Colonic mucosa (tissue), 4 donors: ENCODE measurements at places on chromosomes 5 and 9.
A peak's percentile ranks its signal among the peaks of the same experiment; 100 is the strongest.

DNA sequence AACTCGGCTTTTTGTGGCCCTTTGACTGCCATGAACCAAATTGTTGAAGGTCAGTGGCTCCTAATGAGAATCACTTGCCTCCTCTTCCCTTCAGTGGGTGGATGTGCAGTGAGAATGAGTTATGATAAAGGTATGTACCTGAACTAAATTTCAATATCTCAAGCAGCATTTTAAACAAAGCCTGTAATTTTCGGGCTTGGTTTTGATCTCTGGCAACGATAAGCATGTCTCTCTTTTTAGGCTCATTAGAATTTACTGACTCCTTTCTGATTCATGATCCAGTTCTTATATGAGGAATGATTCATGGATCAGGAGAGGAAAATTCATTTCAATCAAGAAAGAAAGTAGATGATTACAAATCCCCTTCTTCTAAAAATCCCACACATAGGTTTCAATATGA lies 305.5 kb downstream of the ARRDC3 start:
- DNase-seq = no peak
- H3K27me3 ChIP-seq = no peaks in the 10 kb centered on the region
- H3K4me1 ChIP-seq = no peaks in the 10 kb centered on the region
- no peaks in the 10 kb centered on the region for H3K36me3 ChIP-seq
- no peak overlapping the region for H3K4me3 ChIP-seq

DNA sequence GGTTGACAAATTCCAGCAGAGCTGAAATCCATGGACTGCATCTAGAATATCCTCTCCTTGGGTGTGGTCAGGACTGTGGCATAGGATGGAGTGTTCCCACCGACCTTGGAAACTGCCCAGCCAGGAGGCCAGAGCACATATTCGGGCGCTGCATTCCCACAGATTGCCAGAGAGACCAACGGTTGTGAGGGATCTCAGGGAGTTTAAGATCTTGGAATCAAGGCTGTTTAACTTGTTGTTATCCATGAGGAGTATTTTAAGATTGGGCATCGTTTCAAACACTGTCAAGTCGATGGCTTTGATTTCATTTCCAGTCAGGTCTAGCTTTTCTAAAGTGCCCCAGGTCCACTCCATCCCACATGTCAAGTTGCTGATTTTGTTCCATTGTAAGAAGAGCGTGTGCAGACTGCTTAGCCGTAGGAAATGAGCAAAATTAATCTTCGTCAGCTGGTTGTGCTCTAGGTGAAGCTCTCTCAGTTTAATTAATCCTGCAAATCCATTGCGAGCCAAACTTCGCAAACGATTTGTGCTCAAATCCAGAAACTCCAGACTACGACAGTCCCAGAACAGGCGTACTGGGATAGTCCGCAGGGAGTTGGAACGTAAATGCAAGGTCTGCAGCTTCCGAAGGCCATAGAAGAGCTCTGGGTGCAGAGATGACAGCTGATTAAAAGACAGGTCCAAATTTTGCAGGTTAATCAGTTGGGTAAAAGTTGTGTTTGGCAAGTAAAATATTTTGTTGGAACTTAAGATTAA lies 1.5 kb downstream of the LRRTM2 start:
- H3K27ac ChIP-seq = no peak overlapping the region
- H3K27me3 ChIP-seq = no peaks in the 10 kb centered on the region
- DNase-seq = no peak
- no peak overlapping the region for H3K4me3 ChIP-seq
- H3K36me3 ChIP-seq = no peaks in the 10 kb centered on the region

GRCh38 chr5:147530530-147531389 lies 20.9 kb upstream of the DPYSL3 start:
- H3K27me3 ChIP-seq = no peaks in the 10 kb centered on the region
- H3K27ac ChIP-seq = no peak overlapping the region
- no peaks in the 10 kb centered on the region for H3K36me3 ChIP-seq
- DNase-seq = no peak
- no peak overlapping the region for H3K4me3 ChIP-seq

- H3K27me3 ChIP-seq = peaks cover 9% of the 10 kb centered on the region
- H3K27ac ChIP-seq = peak overlapping the region; percentile 71
- no peaks in the 10 kb centered on the region for H3K36me3 ChIP-seq
- H3K4me3 ChIP-seq = peak overlapping the region; percentile 44
- peak; percentile 34 for DNase-seq
These were observed 1.1 kb upstream of the TLE4 start for GRCh38 chr9:79570448-79571308.

DNA sequence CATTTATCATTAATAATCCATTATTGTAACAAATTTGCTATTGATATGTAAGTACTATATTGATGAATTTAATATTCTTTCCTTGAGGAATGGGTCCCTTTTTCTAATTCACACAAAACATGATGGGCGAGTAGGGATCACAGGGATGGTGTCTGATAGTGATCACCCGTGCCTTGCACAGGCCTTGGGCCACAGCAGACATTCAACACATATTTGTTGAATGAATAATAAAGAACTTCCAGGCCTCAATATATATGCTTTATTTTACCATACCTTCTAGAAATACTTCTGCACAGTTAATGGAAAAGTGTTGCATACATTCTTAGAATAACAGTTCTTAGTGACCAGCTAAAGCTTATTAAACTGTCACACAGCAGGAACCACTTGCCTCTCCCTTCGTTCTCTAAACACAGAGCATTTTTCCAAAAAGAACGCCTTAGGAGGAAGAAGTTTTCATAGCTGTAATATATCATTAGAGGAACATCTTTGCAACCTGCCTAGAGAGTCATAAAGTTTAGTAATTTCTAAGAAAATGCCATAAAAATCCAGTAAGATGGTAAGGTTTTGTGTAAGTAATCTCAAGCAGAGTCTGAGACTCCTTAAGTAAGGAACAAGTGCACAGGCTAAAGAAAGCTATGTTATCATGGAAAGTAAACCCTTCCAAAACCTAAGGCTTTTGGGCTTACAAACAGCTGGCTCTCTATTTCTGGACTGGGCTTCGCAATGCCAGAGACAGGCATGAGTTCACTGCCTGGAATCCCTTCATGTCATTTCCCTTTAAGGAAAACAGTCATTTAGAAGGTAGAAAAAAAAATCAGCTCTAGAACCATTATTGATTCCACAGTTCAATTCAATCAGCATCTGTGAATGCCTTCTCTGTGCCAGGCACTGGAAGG lies 17.7 kb downstream of the TTLL11 start:
- H3K36me3 ChIP-seq = no peaks in the 10 kb centered on the region
- no peaks in the 10 kb centered on the region for H3K27me3 ChIP-seq
- DNase-seq = no peak
- H3K4me3 ChIP-seq = no peak overlapping the region

DNA sequence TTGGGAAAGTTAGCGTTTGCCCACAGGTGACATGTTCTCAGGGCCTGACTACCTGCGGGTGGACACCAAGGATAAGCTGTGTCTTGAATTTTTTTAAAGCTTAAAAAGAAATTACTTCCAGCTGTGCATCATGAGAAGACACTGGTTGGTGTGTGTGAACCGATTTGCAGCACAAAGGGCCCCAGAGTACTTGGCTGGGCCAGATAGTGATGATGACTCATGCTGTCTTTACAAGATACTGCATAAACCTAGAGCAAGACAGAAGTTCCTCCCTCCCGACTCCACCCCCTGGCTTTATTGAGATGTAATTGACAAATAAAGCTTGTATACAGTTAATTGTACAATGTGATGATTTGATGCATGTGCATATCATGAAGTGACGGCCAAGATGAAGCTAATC lies 212.8 kb downstream of the NXNL2 start:
- peak; percentile 33 for DNase-seq
- H3K27me3 ChIP-seq = no peaks in the 10 kb centered on the region
- H3K4me1 ChIP-seq = no peaks in the 10 kb centered on the region
- H3K36me3 ChIP-seq = no peaks in the 10 kb centered on the region
- H3K27ac ChIP-seq = peak overlapping the region; percentile 49

DNA sequence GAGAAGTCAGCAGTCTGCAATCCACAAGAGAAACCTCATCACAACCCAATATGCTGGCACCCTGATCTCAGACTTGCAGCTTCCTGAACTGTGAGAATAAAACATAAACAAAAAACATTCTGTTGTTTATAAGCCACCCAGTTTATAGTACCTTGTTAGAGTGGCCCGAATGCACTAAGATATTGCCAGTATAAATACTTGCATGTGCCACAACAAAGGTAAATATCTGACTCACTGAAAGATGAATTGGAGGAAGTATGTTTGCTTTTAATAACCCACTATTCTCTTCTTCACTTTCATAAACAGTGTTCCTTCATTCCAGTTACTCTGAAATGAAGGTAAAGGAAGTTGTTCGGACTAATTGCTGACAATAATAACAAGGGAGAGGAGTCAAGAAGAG lies 1163.4 kb upstream of the CDH6 start:
- H3K27ac ChIP-seq = no peak overlapping the region
- no peaks in the 10 kb centered on the region for H3K36me3 ChIP-seq
- H3K4me3 ChIP-seq = no peak overlapping the region
- no peaks in the 10 kb centered on the region for H3K4me1 ChIP-seq

DNA sequence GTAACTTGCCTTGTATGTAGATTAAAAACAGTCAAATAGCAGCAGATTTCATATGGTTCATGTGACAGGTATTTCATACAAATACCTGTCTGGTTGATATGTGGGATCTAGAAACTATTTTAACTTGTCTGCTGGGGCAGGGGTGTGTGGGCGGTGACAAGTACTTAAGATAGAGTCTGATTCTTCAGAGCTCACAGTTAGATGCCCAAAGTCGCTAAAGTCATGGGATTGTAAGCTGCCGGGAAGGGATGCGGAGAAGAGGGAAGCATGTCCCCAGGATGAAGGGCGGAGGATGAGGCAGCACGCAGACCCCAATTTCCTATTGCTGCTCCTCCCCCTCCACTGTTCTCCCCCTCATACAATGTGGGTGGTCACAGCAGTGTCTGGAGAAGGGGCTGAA lies 13.3 kb downstream of the ANXA6 start:
- no peaks in the 10 kb centered on the region for H3K27me3 ChIP-seq
- no peak for DNase-seq
- H3K4me1 ChIP-seq = no peaks in the 10 kb centered on the region
- H3K4me3 ChIP-seq = no peak overlapping the region
- no peak overlapping the region for H3K27ac ChIP-seq
- no peaks in the 10 kb centered on the region for H3K36me3 ChIP-seq

DNA sequence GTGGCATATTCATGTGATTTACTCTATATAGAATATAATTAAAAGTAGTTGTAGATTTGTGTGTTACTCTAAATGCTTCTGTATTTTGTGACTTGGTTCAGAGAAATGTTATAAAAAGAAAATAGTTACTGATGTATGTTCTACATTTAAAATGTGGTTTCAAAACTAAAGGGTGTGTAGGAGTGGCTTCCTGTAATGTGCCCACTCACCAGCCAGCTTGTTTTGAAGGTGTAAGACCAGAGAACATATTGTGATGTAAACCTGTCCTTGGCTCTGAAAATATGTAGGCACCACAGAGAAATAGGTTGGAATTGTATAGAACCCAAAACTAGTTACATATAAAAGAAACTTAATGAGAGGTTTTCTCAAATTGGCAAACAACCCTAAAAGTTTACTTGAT lies 51.2 kb upstream of the ARRDC3 start:
- H3K4me3 ChIP-seq = no peak overlapping the region
- H3K27me3 ChIP-seq = no peaks in the 10 kb centered on the region
- no peaks in the 10 kb centered on the region for H3K36me3 ChIP-seq
- H3K4me1 ChIP-seq = no peaks in the 10 kb centered on the region
- no peak overlapping the region for H3K27ac ChIP-seq
- no peak for DNase-seq
